Activated T-helper 1 cell treated with anti-CD3 and anti-CD28 coated beads, Interleukin-2, amount 50 U/mL, for 16 hours (primary cell): ENCODE measurements at places on chromosomes 16 and 17.

DNA sequence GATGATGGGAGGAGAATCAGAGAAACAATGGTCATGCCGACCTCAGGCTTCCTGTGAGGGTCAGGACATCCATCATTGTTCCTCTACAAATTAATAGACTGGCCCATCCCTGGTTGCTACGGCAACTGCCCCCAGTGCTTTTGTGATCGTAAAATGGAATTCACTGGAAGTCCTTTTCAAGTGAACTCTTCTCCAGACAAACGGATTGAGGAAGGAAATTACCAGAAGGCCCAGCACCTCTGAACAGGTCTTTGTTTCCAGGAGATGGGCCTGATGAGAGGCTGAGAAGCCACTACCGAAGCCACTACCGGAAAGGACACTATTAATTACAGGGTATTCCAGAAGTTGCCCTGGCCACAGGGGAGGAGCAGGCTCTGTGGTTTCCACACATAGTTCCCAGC is 126.0 kb downstream of the MGAT5B start:
- no peak for DNase-seq

DNA sequence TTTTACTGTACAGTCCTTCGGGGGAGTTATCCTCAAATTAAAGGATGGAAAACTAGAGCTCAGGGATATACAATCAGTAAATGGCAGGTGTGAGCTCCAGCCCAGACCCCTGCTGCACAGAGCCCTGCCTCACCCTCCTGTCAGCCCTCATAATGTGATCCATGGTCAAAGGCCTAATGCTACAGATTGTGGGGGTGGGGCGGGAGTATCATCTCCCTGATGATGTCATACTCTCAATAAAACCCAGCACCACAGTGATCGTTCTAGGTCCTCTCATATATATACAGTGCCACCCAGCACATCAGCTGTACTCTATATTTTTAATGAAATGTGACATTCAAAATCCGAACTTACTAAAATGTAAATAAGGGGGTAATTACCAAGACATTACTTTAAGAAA is 61.5 kb downstream of the SLC39A11 start:
- no peak for DNase-seq

DNA sequence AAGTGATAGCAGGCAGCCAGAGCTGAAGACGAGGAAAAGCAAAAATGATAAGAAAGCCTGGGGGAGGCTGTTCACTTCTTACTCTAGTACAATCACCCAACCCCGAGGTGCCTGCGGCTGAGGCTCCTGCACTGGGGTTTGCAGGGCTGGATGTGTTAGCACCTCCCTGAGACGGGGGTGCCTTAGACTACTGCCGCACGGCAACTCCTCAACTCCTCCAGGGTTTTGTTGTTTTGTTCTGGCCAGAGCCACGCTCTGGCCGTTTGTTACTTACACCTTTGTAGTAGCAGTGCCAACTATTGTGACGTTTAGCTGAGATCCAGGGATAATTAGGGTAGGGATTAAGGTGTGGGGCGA is 51.5 kb downstream of the LDHD start:
- no peak for DNase-seq

GRCh38 chr16:89355686-89356085 is 134.7 kb downstream of the ANKRD11 start:
- no peak for DNase-seq

GRCh38 chr17:75756451-75757085 is 8.4 kb downstream of the GALK1 start:
- no peak for DNase-seq

DNA sequence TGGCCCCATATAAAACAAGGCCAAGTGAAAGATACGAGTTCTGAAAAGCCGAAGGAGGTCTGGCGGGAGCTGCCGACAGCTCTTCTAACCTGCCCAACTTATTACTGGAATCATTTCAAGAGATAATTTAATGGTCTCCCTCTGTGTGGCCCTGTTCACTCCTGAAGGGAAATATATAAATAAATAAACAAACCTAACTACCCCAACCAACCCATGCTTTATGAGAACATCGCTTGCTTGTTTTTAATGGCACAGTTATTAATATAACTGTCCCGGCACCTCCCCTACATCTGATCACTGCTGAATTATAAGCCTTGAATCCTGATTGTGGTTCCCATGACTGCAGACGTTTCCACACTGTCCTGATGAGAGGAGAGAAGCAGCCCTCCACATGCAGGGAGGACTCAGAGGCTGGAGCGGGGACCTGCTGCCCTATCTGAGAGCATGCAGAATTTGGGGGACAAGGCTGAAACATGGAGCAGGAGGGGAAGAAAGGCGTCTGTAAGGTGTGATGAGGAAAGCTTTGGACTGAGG is 22.2 kb downstream of the CDK5RAP3 start:
- no peak for DNase-seq

DNA sequence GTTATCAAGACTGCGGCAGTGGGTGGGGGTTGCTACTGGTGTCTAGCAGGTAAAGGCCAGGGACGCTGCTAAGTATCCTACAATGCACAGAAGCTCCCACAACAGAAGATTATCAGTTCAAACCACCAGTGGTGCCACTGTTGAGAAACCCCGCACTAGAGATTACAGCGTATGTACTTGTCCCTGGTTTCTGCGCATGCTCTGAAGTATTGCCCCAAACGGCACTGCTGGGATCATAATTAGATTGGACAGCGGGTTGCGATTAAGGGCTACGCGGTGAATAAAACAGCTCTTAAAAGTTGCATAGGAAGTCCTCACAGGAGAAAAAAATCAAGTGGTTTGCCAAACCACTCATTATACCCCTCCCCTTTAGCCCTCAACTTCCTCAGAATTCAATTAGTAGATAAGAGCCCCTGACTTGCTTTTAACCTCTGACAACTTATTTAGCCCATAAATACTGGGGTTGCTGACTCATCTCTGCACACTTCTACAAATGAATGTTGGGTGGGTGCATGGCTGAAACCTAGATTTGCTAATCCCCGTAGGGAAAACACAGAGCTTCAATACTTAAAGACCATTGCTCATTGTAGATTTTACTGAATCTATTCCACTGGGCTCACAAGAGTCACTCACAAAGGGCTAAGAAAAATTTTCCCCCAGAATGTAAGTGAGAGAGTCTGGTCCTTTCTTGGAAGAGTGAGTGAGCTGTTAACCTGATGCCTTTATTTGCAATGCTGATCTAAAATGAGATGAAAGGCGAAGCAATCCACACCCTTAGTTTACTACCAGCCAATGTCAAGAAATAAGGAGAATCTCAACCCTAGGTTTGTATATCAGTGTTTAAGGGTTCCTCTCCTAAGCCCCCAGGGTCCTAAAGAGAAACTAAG is 91.8 kb downstream of the RGS9 start:
- no peak for DNase-seq

GRCh38 chr16:86951831-86952598 is 365.2 kb downstream of the C16orf95 start:
- DNase-seq = no peak

DNA sequence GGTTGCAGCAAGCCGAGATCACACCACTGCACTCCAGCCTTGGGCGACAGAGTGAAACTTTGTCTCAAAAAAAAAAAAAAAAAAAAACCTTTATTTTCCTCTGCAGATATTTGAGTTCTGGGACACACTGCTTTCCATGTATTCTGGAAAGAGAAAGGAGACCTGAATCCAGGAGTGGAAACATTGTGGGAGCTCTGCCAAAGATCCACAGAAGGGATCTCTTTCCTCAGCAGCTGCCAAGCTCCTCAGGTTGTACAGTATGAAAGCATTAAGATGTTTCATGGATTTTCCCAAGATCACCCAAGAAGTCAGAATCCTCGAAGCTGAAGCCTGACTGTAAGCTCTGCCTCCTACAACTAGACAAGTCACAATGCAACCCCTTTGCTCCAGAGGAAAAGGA is 13.5 kb downstream of the NPRL3 start:
- DNase-seq = no peak

- no peak for DNase-seq
Observed at GRCh38 chr16:11315510-11315909, 29.7 kb upstream of the RMI2 start.

DNA sequence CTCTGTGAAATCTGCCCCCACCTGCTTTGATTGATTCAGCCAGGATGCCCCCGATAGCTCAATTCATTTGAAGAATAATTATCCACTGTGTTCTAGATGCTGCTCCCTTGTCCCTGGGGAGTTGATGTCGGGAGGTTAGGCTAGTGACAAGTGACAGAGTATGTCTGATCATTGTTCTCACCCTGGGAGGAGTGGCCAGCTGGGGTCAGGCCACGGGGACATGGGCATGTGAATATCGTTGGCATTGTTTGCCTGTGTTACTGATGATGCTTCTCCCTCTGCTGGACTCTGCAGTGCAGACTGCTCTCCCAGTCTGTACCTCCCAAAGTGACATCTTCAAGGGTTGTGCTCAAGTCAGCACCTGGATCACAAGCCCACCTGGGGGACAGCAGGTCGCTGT is 89.9 kb upstream of the C16orf82 start:
- no peak for DNase-seq

- no peak for DNase-seq
Observed at GRCh38 chr16:57283214-57283958, 1.1 kb downstream of the PLLP start.

- no peak for DNase-seq
Observed at GRCh38 chr16:50390914-50391716, 22.3 kb upstream of the BRD7 start.

- no peak for DNase-seq
Observed at GRCh38 chr16:46850619-46851555, 19.9 kb upstream of the C16orf87 start.

GRCh38 chr17:82587234-82588086 is 60.8 kb downstream of the WDR45B start:
- no peak for DNase-seq

- no peak for DNase-seq
Observed at GRCh38 chr17:80755650-80756405, 211.2 kb downstream of the RPTOR start.

- no peak for DNase-seq
Observed at GRCh38 chr17:30312226-30312625, 20.5 kb upstream of the BLMH start.

DNA sequence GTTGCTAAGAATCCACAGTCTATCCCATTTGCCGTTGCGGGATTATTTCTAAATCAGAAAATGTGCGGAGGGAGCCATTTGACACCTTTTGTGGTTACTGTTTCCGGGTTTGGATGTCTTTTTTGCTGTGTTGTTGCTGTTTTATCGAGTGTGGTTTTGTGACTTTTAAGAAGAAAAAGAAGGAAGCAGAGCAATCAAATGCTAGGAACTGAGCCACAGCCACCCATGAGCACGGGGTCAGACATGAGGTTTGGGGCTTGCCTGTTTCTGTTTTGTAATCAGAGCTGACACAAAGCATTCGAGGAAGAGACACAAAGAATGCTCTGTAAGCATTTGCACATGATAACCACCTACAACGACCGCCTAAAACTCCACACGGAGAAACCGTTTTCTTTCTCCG is 53.1 kb upstream of the CHMP6 start:
- DNase-seq = no peak

GRCh38 chr16:67967183-67967957 is 1.1 kb downstream of the SLC12A4 start:
- no peak for DNase-seq

- no peak for DNase-seq
Observed at GRCh38 chr16:82059983-82060421, 24.9 kb downstream of the HSD17B2 start.

GRCh38 chr16:78789561-78789960 is 690.1 kb downstream of the WWOX start:
- DNase-seq = no peak

DNA sequence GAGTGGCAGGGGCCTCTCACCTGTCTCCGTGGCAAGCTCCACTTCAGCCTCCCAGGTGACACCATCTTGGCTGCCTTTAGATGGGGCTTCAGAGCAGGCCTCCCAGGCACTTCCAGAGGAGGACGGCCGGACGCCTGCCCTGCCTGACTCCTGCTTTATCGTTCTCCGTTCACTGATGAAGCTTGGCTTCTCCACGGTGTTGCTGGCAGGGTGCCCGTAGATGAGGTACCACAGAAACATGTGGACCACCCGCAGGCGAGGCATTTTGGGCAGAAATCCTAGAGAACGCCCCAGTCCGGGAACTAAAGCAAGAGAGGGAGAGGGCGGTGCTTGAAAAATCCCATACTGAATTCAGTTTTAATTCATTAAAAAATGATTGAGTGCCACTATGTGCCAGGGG is 54.5 kb downstream of the GTF3C1 start:
- no peak for DNase-seq

- DNase-seq = no peak
Observed at GRCh38 chr17:39759204-39759603, 21.5 kb downstream of the GRB7 start.

GRCh38 chr17:43212641-43213490 is 1.2 kb downstream of the TMEM106A start:
- DNase-seq = no peak

DNA sequence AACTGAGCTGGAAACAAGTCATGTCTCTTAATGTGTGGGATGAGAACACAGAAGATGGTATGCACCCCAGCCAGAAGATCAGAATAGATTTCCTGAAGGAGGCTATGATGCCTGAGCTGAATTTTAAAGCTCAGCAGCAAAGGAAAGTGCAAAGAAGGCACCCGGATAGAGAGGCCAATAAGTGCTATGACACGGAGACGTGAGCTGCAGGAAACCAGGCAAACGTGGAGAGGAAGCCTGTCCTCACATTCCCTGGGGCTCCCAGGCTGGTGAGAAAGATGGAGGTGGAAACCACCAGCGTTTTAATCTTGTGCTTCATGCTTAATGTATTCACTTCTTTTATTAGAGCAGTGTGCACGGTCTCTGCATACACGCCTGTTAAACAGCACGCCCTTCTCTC is 302.1 kb downstream of the HAPSTR1 start:
- no peak for DNase-seq

DNA sequence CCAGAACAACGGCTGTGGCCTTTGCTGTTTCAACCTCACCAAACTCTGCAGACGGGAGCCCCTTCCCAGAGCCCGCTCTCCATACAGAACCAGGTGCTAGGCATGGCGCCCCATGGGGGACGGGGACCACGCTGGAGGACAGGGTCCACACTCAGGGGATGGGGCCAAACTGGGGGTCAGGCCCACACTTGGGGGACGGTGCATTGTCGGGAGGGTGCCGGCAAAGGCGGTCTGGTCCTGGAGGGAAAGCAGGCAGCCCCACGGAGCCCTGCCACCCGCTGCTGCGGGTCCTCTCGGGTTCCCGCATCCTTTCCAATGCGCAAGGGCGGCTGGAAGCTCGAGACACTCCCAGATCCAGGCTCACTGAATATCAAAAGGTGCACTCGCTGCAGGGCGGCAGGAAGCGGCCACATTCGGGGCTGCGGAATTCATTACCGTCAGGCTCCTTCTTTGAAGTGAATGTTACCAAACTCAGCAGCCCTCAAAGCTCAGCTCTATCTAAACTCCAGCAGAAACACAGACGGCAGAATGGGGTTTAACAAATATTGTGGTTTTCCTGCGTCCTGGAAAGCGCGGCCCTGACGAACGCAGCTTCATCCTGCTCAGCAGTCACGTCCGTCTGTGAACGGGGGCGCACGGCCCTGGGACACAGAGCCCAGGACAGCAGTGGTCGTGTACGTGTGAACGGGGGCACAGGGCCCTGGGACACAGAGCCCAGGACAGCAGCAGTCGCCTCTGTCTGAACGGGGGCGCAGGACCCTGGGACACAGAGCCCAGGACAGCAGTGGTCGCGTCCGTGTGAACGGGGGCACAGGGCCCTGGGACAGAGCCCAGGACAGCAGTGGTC is 41.3 kb downstream of the LMF1 start:
- no peak for DNase-seq
